Urothelium cell line (cell line): ENCODE measurements at places on chromosomes 5 and 9.

GRCh38 chr9:119071636-119072035, 297.6 kb downstream of the BRINP1 start:
- no peak for DNase-seq

DNA sequence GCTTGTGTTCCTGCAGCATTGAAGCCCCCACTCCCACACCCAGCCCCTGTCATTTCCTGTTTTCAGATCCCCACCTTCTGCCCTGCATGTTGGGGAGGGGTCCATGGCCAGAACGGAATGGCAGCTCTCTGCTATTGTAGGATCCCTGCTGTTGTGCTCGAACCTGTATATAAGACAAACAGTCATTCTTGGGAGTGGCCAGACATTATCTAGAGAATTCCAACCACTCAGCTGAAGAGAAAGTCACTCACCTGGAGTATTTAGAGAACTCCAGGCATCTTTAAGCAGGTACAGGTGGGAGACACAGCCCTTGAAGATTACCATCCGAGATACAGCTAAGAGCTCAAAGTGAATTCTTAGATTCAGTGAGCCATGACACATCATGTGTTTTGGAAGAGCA, 96.1 kb downstream of the C9orf152 start:
- no peak for DNase-seq

DNA sequence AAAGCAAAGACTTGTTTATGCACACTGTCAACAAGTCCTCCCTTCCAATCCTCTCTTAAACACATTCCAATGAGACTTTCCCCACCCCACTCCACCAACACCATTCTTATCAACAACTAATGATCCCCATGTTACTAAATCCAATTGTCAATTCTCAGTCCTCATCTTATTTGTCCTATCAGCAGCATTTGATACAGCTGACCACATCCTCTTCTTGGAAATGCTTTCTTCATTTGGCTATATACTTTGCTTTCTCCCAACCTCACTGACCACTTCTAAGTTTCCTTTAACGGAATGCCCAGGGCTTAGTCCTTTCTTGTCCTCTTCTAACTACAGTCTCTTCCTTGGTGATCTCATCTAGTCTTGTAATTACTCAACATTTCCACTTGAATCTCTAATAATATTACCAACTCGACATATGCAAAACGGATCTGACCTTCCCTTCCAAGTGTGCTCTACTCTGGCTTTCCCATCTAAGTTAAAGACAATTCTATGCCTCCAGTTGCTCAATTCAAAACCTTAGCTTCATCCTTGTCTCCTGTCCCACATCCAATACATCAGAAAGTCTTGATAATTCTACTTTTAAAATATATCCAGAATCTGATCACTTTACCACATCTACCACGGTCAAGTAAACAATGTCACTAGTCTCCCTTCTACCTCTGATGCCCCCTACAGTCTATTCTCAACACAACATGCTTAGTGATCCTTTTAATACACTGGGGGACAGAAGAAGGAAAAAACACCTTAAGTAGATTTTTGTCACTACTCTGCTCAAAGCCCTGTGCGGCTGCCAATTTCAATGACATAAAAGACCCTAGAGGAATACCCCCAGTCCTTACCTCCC, 25.5 kb downstream of the AGTPBP1 start:
- DNase-seq = no peak

DNA sequence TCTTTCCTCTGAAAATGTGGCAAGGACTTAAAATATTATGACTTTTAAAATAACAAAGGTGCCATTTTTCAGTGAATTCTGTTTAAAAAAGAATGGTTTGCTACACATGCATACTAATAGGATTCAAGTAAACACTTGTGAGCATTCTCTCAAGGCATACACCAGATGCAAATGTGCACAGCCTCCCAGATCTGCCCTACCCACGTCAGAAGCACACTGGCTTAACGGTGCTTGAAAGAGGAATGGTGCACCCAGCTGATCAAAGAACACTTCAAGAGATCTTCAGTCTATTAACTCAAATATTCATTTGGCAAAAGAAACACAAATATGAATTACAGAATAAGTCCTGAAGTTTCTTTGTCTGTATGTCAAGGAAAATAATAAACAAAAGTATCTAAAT, 15.8 kb downstream of the GABRB2 start:
- DNase-seq = no peak

GRCh38 chr9:137590123-137590468, 216 bp downstream of the ZMYND19 start:
- peak; percentile 26 for DNase-seq

GRCh38 chr5:149358294-149358651, 427 bp downstream of the PCYOX1L start:
- DNase-seq = peak; percentile 14

- no peak for DNase-seq
These were observed 395.1 kb upstream of the PAPPA start for GRCh38 chr9:115758441-115758840.

GRCh38 chr5:53164478-53165165, 55.1 kb upstream of the MOCS2 start:
- no peak for DNase-seq

DNA sequence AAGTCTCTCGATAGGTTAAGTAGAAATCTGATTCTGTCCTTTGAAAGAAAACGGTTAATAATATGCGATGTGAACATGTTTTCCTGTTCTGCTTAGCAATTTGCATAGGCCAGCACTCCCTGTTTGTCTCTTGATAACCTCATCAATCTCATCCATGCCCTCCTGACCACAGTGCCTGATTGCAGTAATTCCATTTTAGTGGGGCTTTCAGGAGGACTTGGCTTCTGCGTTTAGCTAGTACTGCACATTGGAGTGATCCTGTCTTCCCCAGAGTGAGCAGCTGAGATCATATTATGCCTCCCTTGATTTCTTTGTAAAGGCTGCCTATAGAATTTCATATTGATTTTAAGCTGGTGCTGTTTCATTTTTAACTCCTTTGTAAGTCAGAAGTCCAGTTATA, 335.9 kb upstream of the ISL1 start:
- DNase-seq = no peak

DNA sequence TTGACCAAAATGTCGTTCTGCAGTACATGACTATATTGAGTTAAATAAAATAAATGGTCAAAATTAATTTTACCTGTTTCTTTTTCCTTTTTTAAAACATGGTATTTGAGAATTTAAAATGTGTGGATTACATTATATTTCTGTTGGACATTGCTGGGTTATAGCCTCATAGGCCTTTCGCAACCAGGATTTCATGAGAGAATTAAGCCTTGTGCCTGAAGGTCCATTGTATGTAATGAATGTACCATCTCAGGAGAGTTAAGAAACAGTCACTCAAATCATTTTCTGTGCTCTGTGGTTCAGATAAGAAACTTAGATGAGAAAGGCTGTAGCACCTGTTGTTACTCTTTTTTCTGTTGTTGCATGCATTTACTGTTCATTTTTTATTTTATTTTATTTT, 103.5 kb downstream of the ANGPTL2 start:
- DNase-seq = no peak

DNA sequence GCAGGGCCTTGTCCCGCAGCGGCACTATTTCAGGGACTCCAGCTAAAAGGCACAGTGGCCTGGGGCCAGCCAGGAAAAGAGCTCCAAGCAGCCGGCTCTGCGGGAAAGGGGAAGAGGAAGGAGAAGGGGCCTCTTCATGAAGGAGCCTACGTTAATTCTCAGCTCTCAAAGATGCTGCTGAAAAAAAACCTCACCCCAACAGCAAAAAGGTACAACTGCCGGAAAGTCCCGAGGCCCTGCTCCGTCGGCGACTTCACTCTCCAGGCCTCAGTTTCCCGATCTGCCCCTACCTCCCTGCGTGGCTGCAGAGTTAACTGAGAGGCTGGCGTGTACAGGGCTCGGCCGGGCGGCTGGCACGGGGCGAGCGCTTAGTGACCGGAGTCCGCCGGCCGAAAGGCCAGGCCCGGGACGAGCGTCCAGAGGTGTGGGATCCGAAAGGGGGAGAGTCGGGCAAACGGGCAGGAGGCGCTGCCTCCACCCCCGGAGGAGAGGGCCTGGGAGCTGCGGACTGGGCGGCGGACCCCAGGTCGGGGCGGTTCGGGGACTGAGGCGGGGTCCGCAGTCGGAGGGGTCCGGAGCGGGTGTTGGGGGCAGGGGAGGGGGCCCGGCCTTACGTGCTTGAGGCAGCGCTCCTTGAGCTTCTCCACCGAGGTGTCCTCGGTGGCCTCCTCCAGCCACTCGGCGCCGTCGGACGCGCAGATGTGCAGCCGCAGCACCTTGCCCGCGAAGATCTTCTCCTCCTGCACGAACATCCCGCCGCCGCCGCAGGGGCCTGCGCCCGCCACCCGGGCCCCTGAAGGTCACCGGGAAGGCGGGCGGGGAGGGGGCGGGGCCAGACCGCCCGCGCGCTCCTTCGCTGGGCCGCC, 529 bp downstream of the UBAC1 start:
- peak; percentile 25 for DNase-seq

- no peak for DNase-seq
These were observed 125.5 kb downstream of the DIRAS2 start for GRCh38 chr9:90517103-90517502.

DNA sequence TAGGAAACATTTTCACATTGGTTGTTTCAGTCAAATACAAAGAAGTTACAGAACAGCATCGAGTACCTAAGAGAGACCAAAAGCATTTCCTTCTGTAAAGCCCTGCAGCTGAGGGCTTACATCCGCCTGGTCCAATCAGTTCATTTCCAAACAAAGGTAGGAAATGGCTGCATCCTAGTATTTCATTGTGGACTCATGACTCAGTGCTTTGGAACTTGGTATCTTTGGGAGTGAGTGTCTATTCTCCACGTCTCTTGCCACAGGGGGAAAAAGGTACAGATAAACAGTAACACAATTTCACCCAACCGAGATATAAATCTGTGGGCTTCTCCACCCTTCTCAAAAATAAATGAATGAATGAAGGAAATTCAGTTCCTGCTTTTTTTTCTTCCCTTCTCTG, 75.4 kb downstream of the NFIB start:
- DNase-seq = peak; percentile 48

- DNase-seq = no peak
These were observed 16.1 kb downstream of the GFI1B start for GRCh38 chr9:132994410-132995120.

- DNase-seq = no peak
These were observed 2.9 kb upstream of the RNF130 start for GRCh38 chr5:180074462-180074861.

DNA sequence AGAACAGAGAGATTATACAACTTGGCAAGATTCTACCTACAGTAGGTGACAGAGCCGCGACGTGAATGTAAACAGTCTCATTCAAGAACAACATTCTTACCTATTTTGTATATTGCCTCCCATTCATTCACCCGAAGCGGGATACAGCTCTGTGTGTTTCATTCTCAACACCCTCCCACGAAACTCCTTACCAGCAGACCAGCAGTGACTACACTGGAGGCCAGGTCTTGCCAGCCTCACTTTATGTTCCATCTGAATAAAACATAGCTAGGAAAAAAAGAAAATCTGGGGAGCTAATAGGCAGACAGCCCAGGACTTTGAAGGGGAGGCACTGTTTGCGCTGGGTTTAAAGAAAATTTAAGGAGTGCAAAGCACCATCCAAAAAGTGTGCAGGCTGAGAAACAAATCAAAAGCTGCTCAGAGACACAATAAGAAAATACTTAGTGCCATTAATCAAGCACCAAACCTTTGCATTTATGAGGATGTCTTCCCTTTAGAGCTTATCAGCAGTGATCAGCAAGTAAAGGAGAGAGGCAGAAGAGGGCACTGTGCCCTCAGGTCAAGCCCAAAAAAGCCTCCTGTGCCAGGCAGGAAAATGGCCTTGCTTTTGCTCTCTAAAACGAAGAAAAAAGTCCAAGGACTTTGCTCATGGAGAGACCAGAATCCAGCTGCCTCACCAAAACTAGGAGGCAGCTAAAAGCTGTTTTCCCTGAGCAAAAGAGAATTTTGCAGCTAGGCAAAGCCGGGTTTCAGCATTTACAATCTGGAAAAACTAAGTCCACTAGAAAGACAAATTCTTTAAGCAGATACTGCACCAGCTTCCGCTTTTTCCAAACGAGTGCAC, 295.1 kb downstream of the BNC2 start:
- no peak for DNase-seq

GRCh38 chr5:42912184-42912798, 100.6 kb upstream of the SELENOP start:
- DNase-seq = peak; percentile 30

DNA sequence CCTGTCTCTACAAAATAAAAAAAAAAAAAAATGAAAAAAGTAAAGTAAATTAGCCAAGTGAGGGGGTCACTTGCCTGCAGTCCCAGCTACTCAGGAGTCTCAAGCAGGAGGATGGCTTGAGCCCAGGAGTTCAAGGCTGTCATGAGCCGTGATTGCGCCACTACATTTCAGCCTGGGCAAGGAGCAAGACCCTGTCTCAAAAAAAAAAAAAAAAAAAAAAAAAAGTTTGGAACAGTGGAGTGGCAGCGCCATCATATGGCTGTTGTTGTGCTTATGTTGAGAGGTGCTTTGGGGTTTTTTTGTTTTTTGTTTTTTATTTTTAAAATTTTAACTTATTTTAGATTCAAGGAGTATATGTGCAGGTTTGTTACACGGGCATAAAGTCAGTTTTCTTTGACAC, 3.6 kb downstream of the BRIX1 start:
- no peak for DNase-seq

- DNase-seq = no peak
These were observed 18.6 kb downstream of the ARPC5L start for GRCh38 chr9:124880501-124880900.

- no peak for DNase-seq
These were observed 305.1 kb downstream of the TRPM3 start for GRCh38 chr9:70816316-70816715.

DNA sequence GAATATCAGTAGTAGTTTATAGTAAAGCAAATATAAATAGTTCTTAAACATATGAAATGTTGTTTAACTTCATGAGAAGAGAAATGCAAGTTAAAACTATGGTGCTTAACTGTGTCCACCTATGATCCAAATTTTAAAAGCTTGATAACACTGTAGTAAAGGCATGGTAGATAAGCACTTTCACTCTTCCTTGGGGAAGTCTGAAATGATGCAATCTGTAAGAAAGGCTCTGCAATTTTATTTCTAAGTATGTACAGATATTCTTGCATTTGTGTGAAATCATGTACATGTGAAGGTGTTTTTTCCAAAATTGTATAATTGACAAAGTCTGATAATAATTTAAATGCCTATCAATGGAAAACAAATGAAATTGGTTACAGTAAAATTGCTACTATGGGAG, 66.9 kb downstream of the SYK start:
- no peak for DNase-seq

DNA sequence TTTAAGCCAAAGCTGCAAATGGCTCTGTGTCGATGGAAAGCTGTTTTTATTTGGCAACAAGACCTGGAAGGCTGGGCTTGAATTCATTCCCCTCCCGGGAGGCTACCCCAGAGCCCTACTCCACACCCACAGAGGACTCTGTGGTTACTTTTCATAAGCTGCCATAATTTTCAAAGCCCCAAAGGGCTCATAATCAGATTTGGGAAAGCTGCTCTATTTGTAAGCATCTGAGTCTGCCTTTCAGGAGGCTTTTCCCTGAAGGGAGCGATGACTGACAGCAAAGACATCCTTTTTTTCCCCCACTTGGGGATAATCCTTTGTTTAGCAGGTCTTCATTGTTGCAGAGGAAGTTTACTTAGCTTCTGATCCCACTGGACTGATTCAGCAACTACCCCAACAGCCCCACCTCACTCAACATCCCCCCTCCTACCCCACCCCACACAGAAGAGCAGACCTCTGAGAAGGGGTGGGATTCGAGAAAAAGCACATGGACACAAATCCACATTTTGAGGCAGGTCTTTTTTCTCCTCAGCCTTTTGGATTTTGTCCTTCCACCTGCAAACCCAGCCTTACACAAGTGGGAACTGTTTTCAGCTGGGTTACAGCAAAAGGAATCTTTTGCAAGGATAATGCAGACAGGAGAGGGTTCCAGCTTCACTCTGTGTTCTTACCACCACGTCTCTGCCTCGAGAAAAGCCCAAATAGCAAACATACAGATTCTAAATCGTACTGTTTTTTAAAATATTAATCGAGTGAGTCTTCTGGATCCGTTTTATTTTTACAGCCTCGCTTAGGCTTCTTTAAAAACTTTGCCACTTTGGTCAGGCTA, 244.4 kb upstream of the TUT7 start:
- DNase-seq = no peak
